ENCODE measurements at places on chromosomes 7 and 10.

DNA sequence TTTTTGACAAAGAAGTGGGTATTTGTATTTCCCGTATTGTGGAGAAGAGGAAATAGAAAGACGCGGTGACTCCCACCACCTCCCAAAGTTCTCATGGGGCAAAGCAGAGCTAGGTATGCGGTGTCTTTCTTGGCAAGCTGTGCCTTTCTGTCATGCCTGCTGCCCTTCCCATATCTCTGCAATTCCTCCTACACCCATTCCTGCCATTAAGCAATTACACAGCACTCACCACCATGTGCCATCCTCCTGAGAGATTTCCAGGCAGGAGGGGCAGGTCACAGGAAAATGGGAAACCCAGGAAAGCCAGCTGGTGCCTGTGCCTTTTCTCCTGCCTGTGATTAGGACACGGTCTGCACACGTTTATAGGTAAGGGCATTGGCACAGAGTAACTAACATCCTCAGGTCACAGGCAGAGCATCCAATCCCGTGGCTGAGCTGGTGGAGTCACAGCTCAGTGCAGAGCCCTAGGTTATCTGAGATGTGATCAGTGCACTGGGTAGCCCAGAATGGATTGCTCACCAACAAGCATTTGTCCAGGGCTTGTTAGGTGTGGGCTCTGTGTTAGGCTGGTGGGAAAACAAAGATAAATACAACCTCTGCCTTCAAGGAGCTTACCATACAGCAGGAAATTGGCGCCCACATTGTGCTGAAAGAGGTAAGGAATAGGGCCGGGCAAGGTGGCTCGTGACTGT, 9.4 kb upstream of the CRTAC1 start:
- no peak for DNase-seq

GRCh38 chr10:19775296-19775695, 40.9 kb upstream of the PLXDC2 start:
- no peak for DNase-seq

DNA sequence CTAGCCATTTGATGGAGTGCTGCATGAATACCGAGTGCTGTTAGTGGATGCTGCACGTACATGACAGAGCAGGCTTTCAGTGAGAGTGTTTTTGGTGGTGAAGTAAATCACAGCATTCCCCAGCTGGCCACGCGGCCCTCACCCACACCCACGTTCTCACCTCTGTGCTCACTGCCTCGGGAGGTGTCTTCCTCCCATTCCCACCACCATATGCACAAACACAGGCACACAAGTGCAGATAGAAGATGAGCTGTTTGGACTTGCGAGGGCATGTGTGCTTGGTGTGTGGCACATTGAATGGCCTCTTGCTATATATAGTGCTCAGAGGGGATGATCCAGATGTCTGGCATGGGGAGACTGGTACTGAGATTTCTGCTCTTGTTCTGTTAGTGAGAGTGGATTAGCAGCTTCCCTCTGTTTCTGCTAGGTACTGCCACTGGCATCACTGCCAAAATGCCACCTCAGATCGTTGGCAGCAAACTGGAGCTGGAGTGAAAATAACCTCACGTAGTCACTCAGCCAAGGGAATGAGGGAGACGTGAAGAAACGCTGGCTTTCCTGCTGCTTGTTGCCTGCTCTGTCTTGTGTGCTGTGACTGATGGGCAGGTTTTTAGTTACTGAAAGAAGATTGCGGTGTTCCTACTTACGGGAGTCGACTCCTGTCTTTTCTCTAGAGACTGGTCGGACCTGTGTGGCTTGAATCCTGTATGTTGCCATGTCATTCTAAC, 19.1 kb downstream of the DNAJB6 start:
- DNase-seq, result no peak

DNA sequence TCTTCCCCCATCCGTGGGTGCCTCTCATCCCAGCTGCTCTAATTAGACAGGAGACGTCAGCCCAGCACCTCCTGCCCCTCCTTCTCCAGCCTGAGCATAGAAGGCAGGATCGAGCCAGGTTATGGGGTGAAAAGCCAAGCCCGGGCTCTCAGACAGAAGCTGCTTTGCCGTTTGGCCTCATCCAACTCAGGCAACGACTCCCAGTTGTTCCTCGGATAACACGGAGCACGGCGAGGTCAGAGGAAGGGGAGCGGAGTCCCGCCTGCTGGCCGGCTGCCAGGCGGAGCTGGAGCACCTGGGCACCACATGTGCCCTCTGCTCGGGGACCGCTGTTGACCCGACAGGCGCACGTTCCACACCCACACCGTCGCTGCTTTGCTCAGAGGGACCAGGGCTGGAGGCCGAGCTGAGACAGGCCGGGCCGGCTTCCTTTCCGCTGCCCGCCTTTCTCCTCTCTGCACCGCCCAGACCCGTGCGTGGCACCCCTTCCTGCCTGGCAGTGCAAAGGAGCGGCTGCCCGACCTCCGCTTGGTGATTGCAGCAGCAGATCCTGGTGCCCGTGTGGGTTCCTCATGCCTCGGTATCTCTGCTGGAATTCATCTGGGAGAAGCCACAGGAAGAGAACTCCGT, 21.6 kb upstream of the UNCX start:
- no peak for DNase-seq

GRCh38 chr7:155381852-155382801, 75.8 kb upstream of the EN2 start:
- DNase-seq, result no peak

- no peak for DNase-seq
Observed at GRCh38 chr10:69715156-69715898, 85.3 kb downstream of the FAM241B start.

DNA sequence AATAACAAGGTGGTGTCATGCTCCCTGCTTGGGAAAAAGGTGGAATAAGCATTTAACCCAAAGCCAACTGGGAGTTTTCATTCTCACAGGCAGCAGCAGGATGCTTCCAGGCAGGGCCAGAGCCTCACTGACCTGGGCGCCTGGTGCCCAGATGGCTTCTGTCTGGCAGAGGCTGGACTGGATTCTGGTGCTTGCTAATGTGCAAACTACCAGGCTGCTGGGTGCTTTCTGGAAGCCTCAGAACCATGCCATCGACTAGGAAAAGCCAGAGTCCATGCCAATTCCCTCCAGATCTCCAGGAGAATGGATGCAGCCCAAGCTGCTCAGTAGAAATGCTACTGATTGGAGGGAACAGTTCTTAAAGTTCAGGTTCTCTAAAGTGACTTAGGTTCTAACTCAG, 36.2 kb downstream of the VIPR2 start:
- DNase-seq, result no peak
